ENCODE measurements at places on chromosomes 5 and 9.
A peak's percentile ranks its signal among the peaks of the same experiment; 100 is the strongest.

DNA sequence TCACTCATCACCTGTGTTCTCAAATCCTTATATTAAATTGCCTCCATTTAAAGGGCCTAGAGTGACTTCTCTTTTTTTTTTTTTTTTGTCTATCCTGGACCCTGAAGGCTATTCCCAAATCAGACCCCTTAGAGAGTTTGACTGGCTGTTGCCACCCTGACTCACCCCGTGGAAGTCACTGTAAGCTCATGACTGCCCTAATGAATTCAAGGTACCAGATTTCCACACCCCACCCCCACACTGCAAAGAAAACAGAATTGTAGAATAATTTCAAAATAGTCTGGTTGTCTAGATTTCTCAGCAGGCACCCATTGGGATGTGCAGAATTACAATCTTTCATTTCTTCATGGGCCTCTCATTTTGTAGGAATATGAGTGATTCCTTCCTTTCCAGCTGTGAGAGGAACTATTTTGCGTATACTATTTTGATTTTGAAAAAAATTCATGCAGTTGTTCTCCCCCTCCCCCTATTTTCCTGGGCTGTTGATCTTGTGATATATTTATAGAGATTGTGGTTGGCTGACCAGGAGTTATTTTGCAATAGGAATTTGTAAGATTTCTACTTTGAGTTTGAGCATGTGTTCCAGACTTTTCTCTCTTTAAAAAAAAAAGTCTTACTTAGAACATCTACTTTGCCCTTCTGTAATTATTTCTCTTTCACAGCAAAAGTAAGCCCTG, 79.1 kb downstream of the ZNF618 start:
- DNase-seq = peak; percentile 21

DNA sequence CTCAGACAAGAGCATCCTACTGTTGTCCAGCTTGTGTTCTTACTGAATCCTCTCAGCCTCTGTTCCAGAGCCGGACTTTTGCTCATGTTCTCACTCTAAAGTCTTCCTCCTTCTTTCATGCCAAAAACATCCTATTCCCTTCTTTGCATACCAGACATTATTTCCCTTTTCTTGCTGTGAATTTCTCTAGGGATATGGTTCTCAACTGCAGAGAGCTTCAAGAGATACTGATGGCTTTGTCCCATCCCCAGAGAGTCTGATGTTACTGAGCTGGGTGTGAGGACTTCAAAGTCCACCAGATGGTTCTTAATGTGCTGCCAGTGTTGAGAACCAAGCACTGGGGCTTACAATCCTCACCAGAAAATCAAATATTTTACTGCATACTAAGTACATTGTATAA, 98.6 kb upstream of the FER start:
- no peak for DNase-seq

DNA sequence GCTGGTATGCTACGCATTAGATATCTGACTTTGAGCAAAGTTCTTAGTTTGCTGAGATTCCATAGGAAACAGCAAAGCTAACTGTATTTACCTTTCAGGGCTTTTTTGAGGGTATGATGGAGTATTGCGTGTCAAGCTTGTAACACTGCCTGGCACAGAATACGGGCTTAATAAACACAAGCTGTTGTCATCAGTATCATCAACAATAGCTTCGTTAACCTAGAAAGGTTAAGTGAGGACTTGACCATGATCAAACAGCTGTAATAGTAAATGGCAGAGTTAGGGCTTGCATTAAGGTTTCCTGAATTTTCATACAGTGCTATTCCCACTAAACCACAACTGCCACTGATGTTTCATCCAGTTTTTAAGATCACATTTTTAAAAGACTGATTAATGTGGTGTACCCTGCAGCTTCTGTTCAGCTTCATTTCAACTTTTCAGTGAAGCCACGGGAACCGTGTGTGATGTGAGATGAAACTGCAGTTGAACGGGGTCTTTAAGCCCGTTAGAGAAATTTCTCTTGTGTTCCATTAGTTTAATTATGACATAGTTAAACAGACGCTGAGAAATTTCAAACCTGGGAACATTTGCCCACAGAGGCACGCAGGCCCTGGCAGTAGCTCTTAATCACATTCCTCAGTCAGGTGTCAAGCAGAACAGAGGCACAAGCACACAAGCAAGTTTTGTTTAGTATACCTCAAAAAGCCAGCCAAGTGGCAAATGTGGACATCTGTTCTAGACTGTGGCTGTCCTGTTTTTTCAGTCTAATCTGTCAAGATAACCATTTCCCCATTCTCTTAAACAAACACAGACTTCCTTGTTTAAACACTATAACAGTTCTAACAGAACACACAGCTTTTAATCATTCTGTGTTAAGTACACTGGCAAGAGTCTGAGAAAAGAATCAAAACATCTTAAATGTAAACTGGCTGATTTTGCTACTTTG, 147.1 kb downstream of the ZNF608 start:
- peak; percentile 92 for DNase-seq

GRCh38 chr5:154588091-154588774, 110.2 kb upstream of the HAND1 start:
- no peak for DNase-seq

GRCh38 chr9:90868555-90868954, 66.9 kb downstream of the SYK start:
- no peak for DNase-seq

DNA sequence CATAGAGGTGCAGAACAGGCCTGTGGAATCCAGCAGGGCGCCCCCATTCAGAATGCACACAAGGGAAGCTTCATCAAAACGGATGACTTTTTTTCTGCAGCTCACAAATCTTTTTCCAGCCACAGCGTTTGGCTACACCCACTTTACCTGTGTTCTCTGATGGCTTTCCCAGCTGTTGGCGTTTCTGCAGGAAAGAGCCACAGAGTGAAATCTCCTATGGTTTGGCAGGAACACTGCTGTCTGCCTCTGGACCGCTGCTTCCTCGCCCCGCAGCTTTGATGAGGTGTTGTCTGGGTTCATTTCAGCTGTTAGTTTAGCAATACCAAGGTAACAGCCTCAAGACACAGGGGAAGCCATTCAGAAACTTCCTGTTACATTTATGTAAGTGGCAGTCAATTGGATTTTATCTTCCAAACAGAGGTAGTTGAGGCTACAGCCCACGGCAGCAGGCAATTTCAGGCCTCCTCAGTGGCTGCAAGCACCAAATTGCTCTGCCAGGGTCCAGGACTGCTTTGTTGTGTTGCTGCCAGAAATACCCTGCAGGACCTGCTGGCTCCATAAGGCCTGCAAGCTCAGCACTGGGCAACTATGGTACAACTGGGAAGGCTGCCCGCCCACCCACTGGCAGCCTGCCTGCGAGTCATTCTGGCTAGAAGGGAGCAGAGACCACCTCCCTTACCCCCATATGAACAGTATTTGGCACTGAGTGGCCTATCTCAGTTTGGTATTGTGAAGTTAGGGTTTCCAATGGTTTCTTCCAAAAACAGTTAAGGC, 96.7 kb downstream of the MVB12B start:
- no peak for DNase-seq

GRCh38 chr5:50958852-50959457, 292.5 kb downstream of the PARP8 start:
- DNase-seq = peak; percentile 25

DNA sequence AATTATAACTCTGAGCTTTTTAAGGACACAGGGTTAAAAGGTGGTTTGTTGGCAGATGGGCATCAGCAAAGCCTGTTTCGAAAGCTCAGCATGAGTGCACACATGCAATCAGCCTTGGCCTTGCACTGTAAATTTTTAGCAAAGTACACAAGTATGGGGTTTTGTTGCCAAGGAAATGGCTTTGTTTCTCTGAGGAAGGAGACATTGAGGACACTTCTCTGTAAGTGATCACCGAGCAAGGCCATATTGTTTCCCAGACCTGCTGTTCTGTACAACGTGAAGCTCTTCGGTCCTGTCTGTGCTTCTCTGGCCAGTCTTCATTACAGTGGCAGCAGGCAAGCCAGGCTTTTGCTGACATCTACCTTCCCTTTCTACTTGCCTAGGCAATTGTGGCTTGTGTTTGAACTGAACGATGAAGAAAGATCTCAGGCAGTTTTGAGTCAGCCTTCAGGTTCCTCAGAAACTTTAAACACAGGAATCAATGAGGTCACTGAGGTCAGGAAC, 27.9 kb upstream of the GLRX start:
- no peak for DNase-seq

GRCh38 chr5:138955013-138955660, 80.0 kb upstream of the LRRTM2 start:
- DNase-seq = peak; percentile 51

GRCh38 chr9:2465516-2465915, 156.1 kb upstream of the VLDLR start:
- no peak for DNase-seq

DNA sequence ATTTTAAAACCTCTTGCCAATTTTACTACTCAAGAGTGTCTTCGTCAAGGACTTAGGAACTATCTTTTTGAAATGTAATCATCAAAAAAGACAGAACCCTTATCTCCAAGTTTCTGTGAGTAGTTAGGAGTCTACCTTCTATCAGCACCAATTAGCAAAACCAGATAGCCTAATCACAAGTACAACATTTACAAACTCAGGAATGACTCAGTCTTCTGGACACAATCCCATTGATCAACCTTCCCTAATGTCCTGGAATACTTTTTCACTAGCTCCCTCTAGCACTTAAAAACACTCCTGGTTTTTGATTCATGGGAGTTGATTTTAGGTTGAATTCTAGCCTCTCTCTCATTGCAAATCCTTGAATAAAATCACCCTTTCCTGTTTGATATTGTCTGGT, 680.7 kb downstream of the PRR16 start:
- DNase-seq = no peak

- no peak for DNase-seq
Measured at GRCh38 chr5:136033848-136034247, 5.1 kb downstream of the TGFBI start.

Measured in Caki2 (cell line).